Activated CD8-positive, alpha-beta memory T cell treated with anti-CD3 and anti-CD28 coated beads for 1 hour (primary cell): ENCODE measurements at places on chromosomes 7 and 10.

DNA sequence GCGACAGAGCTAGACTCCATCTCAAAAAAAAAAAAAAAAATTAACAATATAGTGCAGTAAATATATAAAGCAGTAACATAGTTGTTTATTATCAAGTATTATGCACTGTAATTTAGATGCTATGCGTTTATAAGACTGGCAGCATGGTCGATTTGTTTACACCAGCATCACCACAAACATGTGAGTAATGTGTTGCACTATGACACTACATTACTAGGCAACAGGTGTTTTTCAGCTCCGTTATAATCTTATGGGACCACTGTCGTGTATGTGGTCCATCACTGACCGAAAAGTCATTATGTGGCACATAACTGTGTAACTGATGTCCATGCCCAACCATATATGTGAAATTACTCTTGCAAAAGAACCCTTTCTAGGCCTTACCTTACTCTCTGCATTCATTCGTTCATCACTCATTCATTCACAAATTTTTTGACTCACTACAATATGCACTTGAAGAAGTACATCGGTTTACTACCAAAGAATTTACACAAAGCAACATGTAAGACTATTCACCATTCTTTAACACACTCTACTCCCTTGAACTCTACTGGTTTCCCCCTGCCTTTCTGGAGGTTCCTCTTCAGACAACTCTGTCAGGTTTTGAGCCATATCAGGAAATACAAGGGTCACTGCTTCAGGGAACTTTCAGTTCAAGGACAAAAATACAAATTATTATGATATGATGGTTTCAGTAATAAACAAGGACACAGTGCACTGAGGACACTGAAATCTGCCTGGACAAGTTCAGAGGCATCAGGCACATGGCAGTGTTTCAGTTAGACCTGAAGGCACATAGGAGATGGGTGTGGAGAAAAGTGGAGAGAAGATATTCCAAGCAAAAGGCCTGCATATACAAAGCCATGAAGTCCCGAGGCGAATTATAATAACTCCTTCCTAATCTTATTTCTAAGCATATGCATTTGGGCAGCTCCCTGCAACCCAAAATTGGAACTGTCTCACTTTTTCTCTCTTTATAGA lies 17.4 kb downstream of the ITGB1 start:
- DNase-seq: no peak

DNA sequence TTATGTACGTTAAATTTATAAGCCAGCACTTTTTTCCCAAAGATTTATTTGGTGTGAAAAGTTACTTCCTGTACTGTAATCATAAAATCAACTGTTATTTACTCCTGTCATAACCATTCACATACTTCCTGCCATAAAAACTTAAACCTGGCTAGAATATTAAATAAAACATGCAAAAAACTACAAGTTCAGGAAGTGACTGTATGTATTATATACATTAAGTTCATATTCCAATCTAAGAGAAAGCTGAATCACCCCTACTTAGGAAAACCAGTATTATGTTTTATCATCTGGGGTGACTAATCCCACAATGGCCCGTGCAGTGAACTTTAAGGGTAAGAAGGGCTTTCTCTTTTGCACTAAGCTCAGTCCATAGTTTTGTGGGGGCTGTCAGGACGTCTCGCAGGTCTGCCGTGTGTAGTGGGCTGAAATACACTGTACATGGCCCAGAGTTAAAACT lies 183.7 kb upstream of the KLF14 start:
- no peak for DNase-seq

DNA sequence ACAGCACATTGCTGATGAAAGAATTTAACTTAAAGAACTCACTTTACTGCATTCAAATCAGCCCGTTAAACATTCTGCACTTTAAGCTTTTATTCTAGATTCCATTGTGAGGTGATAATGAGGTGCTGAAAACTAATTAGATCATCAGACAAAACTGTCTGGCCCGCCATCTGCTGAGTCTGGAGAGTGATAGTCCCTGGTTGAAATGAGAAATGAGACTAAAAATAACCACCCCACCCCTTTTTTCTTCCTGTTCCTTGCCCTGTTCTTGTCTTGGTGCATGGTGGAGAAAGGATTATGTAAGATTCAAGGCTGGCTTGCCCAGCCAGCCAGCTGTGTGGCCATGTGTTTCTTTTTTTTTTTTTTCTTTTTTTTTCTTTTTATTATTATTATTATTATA lies 277.0 kb upstream of the COBL start:
- DNase-seq: no peak

DNA sequence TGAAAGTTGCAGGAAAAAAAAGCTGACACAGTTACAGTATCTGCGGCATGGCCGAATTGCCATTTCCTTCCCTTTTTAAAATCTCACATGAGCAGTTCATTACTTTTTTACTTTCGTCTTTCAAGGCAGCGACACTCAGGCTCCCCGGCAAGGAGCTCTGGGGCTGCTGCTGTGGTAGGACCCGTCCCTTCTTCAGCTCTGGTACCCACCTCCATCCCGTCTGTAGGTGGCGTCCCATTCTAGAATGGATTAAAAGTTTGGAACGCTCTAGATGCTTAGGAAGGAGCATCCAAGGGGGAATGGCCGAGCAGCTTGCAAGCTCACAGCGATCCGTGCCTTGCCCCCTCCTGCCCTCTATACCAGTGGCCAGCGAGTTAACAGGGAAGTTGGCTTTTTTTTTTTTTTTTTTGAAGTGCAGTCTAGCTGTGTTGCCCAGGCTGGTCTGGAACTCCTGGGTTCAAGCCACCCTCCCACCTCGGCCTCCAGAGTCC lies 22.8 kb upstream of the TTYH3 start:
- DNase-seq: no peak

GRCh38 chr10:92241501-92241900 lies 49.4 kb downstream of the CPEB3 start:
- no peak for DNase-seq

DNA sequence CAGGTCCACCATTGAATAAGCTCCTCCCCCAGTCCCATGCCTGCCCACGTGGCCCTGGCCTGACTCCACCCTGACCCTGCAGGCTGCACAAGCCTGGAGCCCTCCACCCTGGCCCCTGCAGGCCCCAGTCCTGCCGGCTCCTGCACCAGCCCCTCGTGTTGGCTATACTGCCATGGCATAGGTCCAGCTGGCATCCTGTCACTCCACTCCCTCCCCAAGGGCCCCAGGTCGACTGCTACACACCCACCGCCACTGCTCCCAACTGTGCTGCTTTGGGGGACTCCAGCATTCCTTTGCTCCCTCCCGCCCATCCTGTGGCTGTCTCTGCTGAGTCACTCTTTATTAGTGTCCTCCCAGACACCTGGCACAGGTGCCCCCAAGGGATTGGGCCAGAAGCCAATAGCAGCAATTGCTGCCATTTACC lies 32.4 kb upstream of the HSPA12A start:
- DNase-seq: no peak

DNA sequence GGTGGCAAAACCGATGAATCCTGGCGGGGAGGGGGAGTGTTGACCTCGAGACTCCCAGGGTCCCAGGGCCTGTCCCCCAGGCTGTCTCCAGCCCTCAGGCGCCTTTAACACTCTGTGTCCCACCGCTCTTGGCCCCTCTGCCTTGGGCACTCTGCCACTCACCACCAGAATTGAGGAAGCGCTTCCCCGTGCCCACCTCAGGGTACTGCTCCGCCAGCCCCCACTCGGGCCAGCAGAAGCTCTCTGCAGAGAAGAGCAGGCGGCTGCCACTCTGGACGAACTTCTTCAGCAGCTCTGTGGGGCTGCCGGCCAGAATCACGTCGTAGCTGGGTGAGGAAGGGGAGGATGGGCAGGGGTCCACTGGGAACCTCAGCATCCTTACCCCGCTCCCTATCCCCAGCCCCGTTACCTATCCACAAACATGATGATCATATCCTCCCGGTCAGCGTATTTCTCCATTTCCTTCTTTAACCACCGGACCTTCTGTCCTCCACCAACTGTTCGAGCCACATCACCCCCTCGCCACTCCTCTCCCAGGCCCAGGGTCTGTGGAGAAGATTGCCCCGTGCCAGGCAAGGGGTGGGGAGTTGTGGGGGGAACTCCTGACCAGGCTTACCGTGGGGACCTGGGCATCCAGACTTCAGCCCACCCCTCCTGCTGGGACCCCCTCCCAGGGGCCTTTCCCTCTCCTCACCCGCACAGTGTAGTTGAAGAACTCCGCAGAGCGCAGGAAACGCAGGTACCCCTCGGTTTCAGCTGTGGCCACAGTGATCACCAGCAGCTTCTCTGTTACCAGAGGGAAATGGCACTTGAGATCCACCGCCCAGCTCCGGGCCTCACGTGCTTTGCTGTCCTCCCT lies 1.2 kb downstream of the PLOD3 start:
- DNase-seq: no peak

GRCh38 chr7:93004906-93005305 lies 112.9 kb downstream of the SAMD9 start:
- no peak for DNase-seq

DNA sequence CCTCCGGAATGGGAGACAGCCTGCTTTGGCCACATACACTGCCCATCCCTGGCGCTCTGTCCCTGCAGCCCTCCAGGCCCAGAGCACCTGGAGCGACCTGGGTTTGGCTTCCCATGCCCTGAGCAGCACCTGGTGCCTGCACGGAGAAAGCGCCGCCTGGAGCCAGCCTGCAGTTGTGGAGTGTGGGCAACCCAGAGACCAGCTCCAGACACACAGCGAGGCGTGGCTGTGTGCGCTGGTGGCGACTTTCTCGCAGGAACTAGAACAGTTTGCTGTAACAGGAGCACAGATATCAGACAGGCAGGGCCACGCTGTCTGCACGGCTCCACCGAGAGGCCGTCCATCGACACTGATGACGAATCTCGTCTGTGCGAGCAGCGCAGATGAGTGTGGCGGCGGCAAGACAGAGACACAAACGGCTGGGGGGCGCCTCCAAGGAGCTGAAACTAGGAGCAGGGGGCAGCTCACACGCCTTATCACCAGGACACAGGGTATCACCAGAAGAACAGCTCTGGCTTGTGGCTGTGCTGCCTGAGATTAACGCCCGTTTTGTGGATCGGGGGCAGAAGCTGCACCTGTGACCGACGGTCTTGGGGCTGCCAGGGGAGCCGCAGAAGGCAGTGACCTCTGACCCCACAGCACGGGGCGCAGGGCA lies 275.3 kb downstream of the DNAJB6 start:
- DNase-seq: no peak

- DNase-seq: no peak
Observed at GRCh38 chr7:44136731-44137130, 4.4 kb downstream of the MYL7 start.

DNA sequence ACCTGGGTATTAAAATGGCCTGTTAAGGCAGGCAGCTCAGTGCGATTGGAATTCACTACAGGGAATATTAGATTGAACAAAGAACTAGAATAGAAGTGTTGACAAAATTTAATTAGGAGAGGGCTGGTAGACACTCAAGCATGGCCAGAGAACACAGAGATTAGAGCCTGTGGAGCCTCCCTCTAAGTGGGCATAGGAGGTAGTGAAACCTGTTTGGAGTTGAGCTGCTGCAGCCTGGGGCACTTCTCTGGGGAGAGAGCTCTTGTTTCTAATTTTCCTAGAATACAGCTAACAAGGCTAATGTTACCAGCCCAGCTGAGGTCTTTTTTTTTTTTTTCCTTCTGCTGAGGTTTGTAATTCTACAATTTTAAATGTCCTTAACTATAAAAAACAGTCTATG lies 46.4 kb downstream of the TMEM168 start:
- DNase-seq: no peak

- DNase-seq: no peak
Observed at GRCh38 chr7:94205529-94205928, 189.2 kb upstream of the COL1A2 start.

DNA sequence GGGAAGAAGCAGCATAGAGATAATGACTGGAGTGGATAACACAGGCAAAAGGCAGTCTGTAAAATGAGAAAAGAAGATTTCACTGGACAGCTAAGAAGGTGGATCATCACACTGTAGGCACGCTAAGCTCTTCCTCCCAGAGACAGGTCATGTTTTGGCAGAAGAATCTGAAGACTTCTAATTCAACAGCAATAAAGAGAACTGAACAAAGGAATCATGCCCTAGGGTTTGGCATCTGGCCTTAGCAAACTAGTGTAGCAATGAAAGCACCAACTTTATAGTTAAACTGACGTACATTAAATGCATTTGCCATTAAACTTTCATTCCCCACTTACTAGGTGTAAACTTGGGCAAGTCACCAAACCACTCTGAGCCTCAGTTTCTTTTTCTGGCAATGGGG lies 84.4 kb upstream of the SEM1 start:
- no peak for DNase-seq

DNA sequence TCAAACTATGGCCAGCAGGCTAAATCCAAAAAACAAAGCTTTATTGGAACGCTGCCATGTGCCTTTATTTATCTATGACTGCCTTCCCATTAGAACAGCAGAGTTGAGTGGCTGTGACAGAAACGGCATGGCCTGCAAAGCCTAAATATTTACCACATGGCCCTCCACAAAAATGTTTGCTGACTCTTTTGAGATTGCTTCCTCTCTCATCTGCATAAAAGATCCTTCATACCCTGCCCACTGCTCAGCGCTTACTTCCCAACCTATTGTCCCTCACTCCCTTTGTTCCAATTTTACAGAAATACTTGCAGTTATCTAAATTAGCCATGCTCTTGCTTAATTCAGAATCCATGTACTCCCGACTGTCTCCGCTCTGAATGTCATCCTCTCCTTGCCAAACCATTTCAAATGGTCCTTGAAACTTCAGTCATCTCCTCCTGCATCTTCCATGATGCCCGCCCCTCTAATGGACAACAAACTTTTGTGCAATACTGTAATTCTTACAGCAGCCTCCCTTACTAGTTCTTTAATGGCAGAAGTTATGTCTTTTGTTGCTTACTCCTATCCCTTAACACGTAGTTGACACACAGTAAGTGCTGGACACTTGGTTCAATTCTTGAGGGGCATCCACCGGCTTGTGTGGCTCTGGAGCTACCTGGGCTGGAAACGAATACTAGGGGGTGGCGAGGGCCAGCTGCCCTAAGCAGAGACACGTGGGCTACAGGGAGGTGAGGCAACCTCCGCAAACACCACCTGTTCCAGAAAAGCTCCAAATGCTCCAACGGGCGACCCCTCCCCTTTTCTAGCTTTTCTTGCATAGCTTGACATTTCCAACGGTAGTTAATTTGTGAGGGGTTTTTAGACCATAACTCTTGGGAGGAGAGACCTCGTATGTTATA lies 832 bp downstream of the XRCC2 start:
- DNase-seq: no peak

GRCh38 chr10:63929831-63930467 lies 408.7 kb downstream of the REEP3 start:
- no peak for DNase-seq

DNA sequence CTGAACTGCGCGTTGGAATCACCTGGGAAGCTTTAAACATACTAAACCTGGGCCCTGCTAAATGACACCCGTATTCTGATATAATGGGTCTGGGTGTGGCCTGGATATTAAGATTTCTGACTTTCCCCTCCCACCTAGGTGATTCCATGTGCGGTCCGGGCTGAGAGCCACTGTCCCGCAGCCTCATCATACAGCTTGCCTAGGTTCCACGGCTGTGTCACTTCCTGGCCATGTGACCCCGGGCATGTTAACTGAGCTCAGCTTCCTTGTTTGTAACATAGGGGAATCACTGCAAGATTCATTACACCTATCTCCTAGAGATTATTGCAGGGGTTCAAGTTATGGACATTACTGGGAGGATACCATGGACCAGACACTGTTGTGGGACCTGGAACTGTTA lies 472.7 kb upstream of the GALNT17 start:
- no peak for DNase-seq
